ENCODE measurements at places on chromosomes 3 and 15. TPM values are rescaled to one million over a fixed set of nuclear protein-coding genes. Genes with fewer than 3 reads are reported as not detected.

FANCD2OS gene
- total RNA-seq = not detected

GOLGA8M gene
- 5.2 TPM for total RNA-seq

DNA sequence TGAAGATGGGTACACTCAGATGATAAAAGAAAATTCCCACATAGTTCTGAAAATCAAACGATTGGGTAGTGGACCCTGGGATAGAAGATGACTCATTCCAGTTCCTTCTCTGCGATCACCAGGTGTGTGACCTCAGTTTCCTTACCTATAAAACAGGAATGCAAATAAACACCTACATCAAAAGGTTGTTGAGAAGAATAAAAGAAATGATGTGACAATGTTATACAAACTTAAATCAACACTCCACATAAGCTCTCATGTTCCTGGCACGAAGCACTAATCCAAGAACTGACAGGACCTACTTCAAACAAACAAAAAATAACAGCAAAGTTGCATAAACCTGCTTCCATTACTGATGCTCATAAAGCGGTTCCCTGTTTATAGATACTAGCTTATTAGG is 69.2 kb downstream of the RORA start:
- H3K4me1 ChIP-seq = no peaks in the 10 kb centered on the region
- H3K4me3 ChIP-seq = no peak overlapping the region
- H3K27ac ChIP-seq = no peak overlapping the region

- no peak for DNase-seq
- H3K27me3 ChIP-seq = no peaks in the 10 kb centered on the region
- no peak overlapping the region for H3K27ac ChIP-seq
Observed at GRCh38 chr3:189530822-189531221, 100.4 kb upstream of the TP63 start.

- H3K36me3 ChIP-seq = peaks cover 42% of the 10 kb centered on the region
- no peaks in the 10 kb centered on the region for H3K27me3 ChIP-seq
- no peak for DNase-seq
- peaks cover 6% of the 10 kb centered on the region for H3K4me1 ChIP-seq
Observed at GRCh38 chr15:67559158-67559557, 16.7 kb downstream of the MAP2K5 start.

DNA sequence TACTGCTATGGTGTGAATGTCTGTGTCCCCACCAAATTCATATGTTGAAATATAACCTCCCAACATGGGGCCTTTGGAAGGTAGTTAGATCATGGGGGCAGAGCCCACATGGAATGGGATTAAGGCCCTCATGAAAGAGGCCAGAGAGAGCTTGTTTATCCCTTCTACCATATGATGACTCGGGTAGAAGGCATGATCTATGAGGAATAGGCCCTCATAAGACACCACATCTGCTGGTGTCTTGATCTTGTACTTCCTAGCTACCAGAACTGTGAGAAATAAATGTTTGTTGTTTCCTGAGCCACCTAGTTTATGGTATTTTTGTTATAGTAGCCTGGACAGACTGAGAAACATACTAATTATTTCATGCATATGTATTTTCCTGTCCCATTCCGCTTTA is 51.9 kb downstream of the WWTR1 start:
- no peaks in the 10 kb centered on the region for H3K36me3 ChIP-seq
- no peak for DNase-seq
- peaks cover 2% of the 10 kb centered on the region for H3K27me3 ChIP-seq
- H3K27ac ChIP-seq = no peak overlapping the region
